Gastroesophageal sphincter (tissue), 4 donors: ENCODE measurements at places on chromosomes 2 and 18. TPM values are rescaled to one million over a fixed set of nuclear protein-coding genes. Genes with fewer than 3 reads are reported as not detected.

DNA sequence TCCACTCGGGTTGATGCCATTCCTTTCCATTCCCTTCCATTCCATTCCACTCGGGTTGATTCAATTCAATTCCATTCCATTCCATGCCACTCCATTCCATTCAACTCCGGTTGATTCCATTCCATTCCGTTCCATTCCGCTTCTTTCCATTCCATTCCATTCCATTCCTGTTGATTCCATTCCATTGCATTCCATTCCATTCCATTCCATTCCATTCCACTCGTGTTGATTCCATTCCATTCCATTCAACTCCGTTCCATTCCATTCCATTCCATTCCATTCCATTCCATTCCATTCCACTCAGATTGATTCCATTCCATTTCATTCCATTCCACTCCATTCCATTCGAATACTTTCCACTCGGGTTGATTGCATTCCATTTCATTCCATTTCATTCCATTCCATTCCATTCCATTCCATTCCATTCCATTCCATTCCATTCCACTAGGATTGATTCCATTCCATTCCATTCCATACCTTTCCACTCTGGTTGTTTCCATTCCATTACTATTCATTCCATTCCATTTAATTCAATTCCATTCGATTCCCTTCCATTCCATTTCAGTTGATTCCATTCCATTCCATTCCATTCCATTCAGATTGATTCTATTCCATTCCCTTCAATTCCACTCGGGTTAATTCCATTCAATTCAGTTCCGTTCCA lies 1141.8 kb downstream of the RPIA start:
- ATAC-seq: peak; percentile 64

GRCh38 chr2:237774811-237775553 lies 23.6 kb upstream of the RBM44 start:
- peak; percentile 49 for ATAC-seq

- ATAC-seq: no peak
Measured at GRCh38 chr18:77993188-77993981, 743.7 kb downstream of the GALR1 start.

- ATAC-seq: peak; percentile 22
Measured at GRCh38 chr2:39737661-39738060, 41.4 kb downstream of the THUMPD2 start.

DNA sequence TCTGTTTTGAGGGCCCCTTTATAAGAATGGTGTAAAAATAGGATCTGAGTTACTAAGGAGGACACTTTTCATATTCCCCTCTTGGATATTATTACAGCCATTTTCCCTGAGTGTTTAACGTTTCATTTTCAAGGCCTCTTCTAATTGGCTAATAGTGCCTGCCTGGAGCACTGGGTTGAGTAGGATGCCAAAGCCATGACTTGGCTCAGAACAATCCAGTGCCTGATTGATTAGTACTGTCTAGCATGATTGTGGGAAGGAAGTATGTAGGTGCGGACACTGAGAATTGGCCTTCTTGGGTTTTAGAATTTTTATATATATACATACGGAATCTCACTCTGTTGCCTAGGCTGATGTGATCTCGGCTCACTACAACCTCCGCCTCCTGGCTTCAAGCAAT lies 66.1 kb downstream of the NAB1 start:
- ATAC-seq: no peak

DNA sequence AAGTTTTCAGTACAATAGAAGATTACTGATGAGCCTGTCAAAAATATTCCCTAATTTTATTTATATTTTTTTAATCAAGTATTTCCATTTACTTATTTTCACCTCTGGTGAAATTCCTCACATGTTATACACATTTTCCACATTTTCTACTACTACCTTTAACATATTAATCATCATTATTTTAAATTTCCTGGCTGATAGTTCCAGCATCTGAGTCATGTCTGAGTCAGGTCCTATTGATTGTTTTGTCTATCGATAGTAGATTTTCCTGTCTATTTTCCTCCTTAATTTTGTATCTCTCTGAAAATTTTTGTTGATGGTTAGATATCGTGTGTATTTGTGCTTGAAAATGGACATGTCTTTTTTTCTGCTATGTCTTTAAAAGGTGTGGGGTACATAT lies 211.8 kb upstream of the DSEL start:
- no peak for ATAC-seq

DNA sequence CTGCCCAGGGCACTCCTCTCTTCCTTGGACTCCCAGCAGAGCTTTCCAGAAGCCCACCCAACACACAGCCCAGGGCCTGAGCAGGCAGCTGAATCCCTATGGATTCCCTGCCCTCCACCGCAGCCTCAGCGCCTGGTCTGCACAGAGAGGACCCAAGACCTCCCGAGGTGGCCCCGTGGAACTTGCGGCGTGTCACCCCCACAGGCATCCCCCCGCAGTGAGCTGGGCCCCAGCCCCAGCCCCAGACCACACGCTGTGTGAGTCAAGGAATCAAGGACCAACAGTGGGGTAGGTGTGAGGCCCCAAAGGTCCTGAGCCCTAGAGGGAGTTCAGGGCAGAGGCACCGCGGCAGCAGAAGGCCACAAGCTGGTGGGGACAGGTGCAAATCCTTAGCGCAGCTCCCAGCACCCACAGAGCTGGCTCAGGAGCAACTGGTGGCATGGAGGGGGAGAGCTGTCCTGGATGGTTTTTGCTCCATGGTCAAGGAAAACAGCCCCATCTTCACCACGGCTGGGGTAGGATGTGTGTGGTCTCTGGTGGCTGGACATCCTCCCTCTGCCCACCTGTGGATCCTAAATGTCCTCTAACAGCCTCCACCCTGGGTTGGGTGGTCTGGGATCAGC lies 8.5 kb downstream of the HS6ST1 start:
- no peak for ATAC-seq

DNA sequence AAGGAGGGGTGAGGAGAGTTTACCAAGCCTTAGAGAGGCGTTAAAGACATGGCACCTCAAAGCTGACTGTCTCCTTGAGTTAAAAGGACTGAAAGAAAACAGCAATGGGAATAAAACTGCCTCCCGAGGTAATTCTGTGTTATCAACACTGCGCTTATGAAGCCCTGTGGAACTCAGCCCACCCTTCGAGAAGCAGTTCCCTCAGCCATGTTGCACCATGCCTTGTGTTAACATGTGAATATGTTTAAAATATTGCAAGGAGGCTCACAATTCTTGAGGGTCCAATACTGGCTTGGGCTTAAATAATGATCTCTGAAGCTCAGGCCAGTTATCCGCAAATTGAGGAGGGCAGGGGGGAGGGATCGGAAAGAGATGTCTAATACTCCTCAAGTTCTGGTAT lies 14.7 kb downstream of the KLF7 start:
- ATAC-seq: no peak

GRCh38 chr2:6683516-6683915 lies 182.2 kb downstream of the CMPK2 start:
- ATAC-seq: no peak

- peak; percentile 77 for ATAC-seq
Measured at GRCh38 chr2:43158259-43158880, 68.0 kb downstream of the ZFP36L2 start.

GRCh38 chr18:3266062-3266608 lies 4.2 kb downstream of the MYL12B start:
- no peak for ATAC-seq

GRCh38 chr2:224134003-224134734 lies 95.1 kb upstream of the SERPINE2 start:
- ATAC-seq: no peak

DNA sequence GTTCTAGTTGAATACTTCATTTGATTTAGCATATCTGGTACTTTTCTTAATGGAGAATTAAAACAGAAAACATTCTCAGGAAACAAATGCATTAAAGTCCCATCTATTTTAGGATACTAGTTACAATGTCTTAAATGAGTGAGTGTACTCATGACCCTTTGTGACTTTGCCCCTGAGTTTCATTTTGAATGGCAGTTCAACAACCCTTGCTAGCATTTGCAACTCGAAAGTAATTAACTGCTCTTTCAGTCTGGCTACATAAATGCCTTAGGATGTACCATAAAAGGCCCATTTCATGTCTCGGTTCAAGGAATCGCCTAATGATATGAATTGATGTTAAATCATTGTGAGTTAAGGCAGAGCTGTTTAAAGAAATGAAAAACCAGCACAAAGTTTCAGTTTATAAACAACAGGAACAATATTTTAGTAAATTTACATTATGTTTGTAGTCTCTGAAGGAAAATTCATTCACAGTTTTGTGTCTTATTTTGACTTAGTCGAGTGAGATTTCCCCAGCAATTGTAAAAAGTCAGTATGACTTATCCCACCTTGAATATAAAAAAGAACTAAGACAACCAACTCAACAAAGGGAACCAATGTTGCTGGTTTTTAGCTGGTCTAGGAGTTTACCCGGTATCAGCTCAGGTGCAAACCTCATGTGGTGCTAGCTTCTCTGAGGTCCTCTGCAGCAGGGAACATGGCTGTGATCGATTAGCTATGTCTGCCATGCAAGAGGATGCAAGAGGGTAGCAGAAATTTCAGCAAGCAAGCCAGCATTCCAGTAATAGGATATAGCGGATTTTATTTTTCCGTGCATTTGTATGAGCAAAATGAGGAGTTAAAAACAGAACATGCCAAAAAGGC lies 386.2 kb downstream of the PTPRM start:
- no peak for ATAC-seq

- peak; percentile 75 for ATAC-seq
Measured at GRCh38 chr2:20370191-20370590, 19.5 kb upstream of the PUM2 start.

DNA sequence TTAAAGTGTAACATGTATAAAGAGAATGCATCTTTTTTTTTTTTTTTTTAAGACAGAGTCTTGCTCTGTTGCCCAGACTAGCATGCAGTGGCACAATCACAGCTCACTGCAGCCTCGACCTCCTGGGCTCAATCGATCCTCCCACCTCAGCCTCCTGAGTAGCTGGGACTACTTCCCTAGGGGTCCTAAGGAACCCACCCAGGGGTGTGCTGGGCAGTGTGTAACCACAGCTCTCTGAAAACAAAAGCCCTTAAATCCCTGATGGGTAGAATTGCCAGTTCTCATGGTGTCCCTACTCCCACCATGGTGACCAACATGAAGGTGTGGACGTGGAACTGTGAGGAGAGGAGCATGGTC lies 105.6 kb upstream of the ST3GAL5 start:
- ATAC-seq: no peak

- no peak for ATAC-seq
Measured at GRCh38 chr2:17539611-17540092, 844 bp upstream of the VSNL1 start.

DNA sequence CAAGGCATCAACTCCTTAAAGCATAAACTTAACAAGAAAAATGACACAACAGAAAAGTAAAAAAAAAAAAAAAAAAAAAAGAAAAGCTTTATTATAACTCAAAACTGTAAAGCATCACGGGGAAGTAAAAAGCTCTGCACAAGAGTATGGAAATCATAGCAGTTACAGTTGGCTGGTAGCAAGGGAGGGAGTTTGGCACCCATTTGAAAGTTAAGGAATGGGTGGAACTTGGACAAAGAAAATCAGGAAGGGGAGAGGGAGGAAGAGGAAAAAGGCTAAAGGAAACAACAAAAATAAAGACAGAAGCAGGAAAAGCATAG lies 8.6 kb downstream of the KLF7 start:
- ATAC-seq: no peak

- no peak for ATAC-seq
Measured at GRCh38 chr2:9291331-9291730, 84.7 kb downstream of the ASAP2 start.

GRCh38 chr2:54457323-54458023 lies 1.3 kb downstream of the SPTBN1 start:
- no peak for ATAC-seq

- peak; percentile 94 for ATAC-seq
Measured at GRCh38 chr2:168639441-168639898, 163.0 kb upstream of the NOSTRIN start.

GRCh38 chr18:61136711-61137251 lies 196.4 kb upstream of the CDH20 start:
- ATAC-seq: no peak

GRCh38 chr2:28463211-28463816 lies 32.5 kb upstream of the PLB1 start:
- no peak for ATAC-seq

DNA sequence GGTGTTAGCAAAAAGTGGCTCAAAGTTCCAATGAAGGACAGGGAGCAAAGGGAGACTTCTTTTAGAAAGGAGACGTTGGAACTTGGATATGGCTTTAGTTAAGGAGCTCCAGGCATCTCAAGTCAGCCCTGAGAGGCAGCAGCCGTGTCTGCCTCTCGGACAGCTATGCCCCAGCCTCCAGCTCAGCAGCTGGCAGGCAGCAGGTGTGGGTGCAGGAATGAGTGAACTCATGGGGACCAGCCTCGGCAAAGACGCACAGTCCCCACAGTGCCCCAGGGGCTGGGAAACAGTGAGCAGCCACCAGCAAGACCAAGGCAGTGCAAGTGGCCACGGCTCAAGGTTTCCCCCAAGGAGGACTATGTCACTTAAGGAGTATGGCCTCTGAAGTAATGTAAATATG lies 1.6 kb upstream of the LRRFIP1 start:
- no peak for ATAC-seq

DNA sequence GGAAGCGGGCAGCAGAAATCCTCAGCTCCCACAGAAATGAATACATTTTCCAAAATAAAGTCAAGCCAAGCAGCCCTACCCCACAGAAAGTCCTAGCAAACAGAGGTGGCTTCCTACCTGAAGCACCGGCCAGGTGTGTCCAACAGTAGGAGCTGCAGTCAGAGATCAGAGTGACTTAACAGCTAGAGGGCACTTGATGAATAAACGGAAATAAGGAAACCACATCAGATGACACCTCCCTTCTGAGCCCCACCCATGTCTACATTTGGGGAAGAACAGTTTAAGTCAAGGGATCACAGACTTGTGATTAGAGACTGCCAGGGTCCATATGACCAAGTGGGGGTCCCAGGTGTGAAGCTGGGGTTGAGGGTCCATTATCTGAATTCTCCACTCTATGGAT lies at the start of gene CXCR1:
TSS of gene CXCR1 (minus strand) at position 172 of the 400 bp plus-strand sequence. CDS start 1,751 bp downstream, outside the sequence.
- ATAC-seq: no peak

Gene TGFBRAP1
- total RNA-seq: 29.1 TPM

Gene NAPG
- total RNA-seq: 57.5 TPM

Gene INHA
- total RNA-seq: 1.8 TPM

Gene ACVR1C
- 1.1 TPM for total RNA-seq

Gene FEV
- total RNA-seq: not detected

Gene COL4A4
- 5.3 TPM for total RNA-seq

Gene SLC4A3
- total RNA-seq: 12.6 TPM

Gene PPP1R1C
- not detected for total RNA-seq

Gene PRKAG3
- total RNA-seq: not detected

Gene ADAM23
- total RNA-seq: 3.4 TPM

Gene STAT4
- 4.8 TPM for total RNA-seq

Gene FBXO48
- 0.67 TPM for total RNA-seq

Gene PTPRM
- 82.3 TPM for total RNA-seq

Gene CDKL4
- 1.4 TPM for total RNA-seq

Gene PDCD1
- total RNA-seq: not detected

Gene CYP26B1
- 4.0 TPM for total RNA-seq

Gene AQP12A
- total RNA-seq: not detected

Gene IDH1
- total RNA-seq: 26.4 TPM

Gene SLC5A7
- total RNA-seq: 1.6 TPM
